ENCODE measurements at places on chromosomes 12 and 14.
A peak's percentile ranks its signal among the peaks of the same experiment; 100 is the strongest.

DNA sequence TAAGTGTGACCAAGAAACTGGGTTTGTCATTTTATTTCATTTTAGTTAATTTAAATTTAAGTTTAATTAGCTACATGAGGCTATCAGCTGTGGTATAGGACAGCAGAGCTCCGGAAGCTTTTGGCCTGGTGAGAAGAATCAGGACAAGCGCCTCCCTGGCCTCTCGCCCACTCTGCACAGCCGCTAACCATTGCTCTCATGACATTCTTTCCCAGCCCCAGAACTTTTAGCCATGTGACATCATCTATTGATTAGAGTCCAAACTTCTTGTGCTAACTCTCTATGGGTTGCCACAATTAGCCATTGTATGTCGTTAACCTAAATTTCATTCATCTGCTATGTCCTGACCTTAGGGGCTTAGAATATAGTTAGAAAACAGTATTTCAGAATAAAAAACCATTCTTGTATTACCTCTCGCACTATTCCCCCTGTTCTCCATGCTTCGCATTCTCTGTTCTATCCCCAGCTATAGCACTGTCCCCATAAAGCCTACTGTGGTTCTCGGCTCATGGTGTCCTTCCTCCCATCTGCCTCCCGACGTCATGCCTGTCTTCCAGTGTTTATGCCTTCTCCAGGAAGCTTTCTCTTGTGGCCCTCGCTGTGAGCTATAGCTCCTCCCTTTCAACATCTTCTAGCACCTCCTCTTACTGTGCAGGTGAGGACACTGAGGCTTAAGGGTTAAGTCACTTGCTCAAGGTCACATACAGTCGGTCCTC lies 23.5 kb downstream of the SSH1 start:
- peak; percentile 86 for DNase-seq

GRCh38 chr12:62784576-62784975 lies 150.4 kb downstream of the PPM1H start:
- DNase-seq = no peak

DNA sequence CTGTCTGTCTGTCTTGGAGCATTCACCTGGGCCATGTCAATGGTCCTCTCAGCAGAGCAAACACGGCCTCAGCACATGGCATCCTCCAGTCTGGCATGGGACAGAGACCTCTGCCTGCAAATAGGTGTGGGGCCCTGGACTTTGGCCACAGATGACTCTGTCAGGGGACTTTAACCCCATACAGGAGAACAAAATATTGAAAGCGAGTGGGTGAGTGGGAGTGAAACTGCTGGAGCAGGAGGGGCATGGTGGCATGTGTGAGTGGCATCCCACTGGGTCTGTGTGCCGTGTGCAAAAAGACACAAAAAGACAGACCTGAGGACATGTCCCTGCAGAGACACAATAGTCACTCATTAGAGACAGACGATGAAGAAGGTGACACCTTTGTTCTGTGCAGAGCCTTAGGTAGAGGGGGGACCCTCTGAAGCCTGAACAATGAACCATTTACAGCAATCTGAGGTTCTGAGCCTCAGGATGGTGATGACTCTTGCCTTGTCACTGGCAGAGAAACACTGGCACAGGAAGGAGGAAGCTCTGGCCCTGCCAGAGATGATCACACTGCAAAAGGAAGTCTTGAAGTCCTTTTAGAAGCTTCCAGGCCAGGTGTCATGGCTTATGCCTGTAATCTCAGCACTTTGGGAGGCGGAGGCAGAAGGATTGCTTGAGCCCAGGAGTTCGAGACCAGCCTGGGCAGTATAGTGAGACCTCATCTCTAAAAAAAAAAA lies 7.5 kb downstream of the LAG3 start:
- DNase-seq = no peak

GRCh38 chr12:80697270-80697887 lies 10.1 kb upstream of the MYF6 start:
- DNase-seq = no peak

- peak; percentile 26 for DNase-seq
Measured at GRCh38 chr12:74111688-74112360, 425.8 kb upstream of the ATXN7L3B start.

DNA sequence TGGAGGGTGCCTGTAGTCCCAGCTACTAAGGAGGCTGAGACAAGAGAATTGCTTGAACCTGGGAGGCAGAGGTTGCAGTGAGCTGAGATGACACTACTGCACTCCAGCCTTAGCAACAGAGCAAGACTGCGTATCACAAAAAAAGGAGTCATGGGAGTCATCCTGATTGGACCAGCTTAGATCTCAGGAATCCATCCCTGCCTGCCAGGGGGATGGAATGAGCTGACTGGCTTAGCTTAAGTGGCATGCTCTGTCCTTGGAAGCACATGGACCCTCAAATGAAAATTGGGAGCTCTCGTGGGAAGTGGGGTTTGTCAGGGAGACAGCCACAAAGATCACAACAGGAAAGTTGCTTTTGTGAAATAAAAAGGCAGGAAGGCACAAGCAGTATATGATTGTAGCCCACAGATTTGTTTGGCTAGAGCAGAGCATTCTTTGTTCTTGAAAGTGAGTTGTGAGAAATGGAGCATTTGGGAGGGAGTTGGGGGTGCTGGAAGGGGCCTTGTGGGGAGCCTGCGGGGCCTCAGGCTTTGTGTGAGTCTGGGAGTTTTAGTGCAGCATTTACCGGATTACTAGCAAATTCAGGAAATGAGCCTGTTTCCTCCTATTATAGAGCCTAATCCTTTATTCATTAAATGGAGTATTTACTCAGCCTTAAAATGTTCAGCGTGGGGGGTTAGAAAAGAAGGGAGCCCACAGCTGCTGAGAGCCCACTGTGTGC lies 30.7 kb downstream of the DGLUCY start:
- DNase-seq = no peak

- DNase-seq = no peak
Measured at GRCh38 chr12:122687086-122687485, 16.1 kb downstream of the HCAR2 start.

- DNase-seq = no peak
Measured at GRCh38 chr14:28596391-28596790, 170.2 kb upstream of the FOXG1 start.

GRCh38 chr14:58574623-58575022 lies 63.1 kb upstream of the DACT1 start:
- no peak for DNase-seq

GRCh38 chr14:59852350-59852749 lies 18.2 kb downstream of the RTN1 start:
- no peak for DNase-seq
